Activated CD4-positive, alpha-beta T cell treated with anti-CD3 and anti-CD28 coated beads, Interleukin-10, Interleukin-2, amounts not matched to agents 100 ng/mL and 50 ng/mL, durations not matched to agents 16 hours and 8 hours (primary cell): ENCODE measurements at places on chromosomes 4 and X.
A peak's percentile ranks its signal among the peaks of the same experiment; 100 is the strongest.

GRCh38 chrX:146448791-146449190 lies 360.8 kb upstream of the CXorf51B start:
- DNase-seq, result no peak

DNA sequence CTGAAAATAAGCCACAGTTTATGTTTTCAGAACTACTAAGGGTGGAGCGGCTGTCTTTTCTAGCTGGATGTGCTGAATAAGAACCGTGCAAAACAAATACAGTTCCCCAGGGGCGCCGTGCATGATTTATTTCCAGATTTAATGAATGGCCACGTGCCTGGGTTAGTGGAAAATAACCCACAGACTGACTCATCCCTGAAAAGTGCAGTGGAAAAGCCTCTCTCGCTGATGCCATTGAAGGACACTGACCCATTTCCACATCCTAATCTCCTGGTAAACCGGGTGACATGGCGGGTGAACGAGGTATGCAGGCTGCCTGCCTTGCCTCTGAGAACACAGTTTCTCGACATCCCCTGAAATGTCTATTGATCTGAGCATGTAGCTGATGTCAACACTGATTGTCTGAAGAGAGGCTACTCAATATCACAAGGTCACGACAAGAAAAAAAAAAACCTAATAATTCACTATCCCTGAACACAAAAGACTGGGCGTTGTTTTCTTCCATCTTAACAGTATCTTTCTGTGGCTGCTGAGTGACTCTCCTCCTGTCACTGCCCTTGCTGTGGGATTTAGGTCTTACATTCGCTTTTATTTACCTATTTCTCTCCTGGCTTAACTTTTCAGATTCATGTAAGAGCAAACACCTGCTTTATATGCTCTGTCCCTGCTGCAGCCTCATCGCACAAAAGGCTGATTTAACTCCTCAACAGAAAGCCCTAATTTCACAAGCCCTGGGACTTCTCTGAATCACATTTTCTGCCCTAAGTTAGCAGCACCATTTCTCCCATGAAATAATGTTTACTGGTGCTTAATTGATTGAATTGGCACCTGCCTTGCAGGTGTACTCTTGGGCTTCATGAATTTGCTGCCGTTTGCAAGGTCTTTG lies 76.9 kb upstream of the SCOC start:
- no peak for DNase-seq

- DNase-seq, result no peak
Measured at GRCh38 chr4:35125995-35126712, 1118.2 kb downstream of the ARAP2 start.

DNA sequence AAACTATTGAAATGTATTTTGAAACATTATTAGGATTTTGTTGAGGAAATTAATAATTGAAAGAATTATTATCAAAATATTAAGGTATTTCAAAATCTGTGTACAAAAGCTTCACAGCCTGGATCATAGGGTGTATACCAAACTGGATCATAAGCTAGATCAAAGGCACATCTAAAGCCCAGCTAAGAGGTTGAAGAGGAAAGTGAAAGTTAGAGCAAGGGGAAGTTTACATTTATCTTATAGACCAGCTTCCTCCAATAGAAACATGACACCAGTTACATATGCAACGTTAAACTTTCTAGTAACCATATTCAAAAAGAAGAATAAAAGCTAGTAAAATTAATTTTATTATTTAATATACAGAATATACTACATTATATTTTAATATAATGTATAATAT lies 227.2 kb upstream of the BMP3 start:
- DNase-seq, result no peak

GRCh38 chr4:173174594-173175012 lies 6.0 kb downstream of the GALNT7 start:
- DNase-seq, result no peak

DNA sequence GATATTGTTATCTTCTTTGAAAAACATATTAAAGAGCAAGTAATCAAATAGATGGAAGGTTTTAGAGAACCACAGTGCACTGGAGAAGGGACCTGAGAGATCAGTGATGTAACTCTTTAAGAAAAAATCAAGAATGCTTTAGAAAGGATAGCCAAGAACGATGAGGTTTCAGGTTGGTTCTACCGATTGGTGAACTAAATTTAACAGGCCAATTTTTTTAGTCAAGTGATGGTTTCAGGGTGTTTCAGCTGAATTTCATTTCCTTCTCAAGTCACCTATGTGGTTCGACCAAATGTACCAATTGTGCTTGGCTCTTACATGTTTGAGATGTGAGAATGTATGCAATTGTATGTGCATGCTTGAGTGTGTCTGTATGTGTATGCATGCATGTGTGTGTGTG lies 26.5 kb downstream of the HS3ST1 start:
- DNase-seq, result no peak

DNA sequence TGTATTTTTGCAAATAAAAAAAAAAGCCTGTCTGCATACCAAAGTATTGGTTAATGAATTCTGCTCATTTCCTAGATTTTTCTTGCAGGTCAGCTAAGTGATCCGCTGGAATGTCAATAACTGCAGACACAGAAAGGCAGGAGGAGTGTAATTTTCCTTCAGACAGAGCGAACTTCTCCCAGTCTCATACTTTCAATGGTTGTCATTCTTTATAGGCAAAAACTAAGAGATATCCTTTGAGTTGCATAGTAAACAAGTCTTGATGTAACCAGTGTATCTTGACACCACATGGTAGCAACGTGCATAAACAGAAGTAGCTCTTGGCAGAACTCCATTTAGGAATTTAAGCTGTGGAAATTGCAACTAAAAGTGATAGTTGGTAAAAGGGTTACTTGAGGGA lies 8.2 kb downstream of the CAPN6 start:
- DNase-seq, result no peak

DNA sequence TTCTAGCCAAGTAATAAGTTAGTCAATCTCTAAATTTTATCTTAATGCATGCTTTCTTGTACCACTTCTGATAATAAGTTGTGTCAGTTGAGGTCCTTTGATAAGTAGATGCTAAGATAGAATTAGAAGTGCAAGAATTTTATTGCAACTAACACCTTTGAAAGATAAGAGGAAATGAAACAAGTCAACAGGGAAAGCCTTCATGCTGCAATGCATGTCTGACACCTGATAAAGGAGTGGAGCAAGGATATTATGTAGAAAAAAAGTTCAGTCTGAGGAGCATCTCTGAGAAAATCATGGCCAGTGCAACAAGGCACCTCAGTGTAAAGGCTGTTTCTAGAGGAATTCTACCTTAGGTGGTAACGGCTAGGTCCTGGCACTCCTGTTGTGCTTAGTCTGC lies 210.7 kb upstream of the PPP1R2C start:
- no peak for DNase-seq

DNA sequence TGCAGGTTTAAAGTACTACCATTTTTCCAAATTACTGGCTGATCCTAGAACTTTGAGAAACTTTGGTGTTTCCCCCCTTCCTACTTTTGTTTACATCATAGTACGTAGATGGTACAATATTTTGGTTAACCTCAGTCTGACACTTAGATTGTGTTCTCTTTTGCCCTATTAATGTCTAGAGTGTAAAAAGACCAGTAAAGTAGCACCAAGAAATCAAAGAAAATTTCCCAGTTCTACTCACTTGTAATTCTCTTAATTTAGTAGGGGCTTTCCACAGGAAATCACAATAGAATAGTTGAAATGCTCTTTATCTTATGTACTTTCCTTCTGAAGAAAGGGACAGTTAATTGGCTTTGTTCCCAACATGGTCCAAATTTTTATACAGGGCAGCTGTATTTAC lies 51.6 kb downstream of the NFKB1 start:
- no peak for DNase-seq

GRCh38 chr4:189126040-189126439 lies 814.6 kb upstream of the FRG1 start:
- DNase-seq, result no peak

DNA sequence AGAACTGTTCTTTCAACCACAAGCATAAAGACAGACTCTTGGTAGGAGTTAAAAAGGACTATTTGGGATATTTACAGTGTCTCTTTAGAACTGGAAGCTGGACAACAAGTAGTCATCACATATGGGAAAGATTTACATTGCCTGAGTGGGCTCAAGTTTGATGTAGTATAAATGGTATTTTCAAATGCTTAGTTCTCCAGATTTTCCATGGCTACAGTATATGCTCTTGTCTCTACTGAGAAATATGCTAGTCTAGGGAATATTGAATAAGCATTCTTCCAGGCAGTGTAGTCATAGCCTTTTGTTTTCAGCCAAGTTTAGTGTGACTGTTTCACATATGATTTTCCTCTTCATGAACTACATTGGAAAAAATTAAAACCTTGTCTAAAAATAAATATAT lies 315.6 kb downstream of the ARHGAP24 start:
- no peak for DNase-seq

GRCh38 chrX:99142745-99143144 lies 1267.3 kb downstream of the PCDH19 start:
- DNase-seq, result no peak

DNA sequence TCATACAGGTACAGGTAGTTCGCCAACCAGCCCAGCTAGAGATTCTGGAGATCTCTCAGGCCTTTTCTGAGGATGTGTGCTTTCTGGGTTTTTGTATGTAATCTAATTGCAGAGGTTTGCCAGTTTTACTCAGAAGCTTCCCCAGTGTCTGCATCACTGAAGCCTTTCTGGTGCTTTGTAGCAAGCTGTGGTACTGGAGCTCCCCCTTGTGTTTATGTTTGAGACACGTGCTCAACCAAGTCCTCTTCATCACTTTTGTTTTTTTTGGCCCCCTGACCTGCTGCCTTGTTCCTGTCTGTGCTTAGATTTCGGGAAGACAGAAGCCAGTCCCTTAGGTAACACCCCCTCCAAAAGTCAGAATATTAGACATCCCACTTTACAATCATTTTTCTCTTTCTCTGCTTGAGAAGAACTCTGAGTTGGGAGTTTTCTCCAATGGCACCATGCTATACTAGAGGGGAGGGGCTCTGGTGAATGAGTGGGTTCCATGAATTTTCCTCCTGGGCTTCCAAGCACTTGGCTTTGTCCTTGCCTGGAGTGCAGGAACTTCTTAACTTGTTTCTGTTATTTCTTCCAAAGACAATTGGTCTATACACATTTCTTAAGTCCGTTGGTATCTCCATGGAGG lies 128.4 kb upstream of the TBC1D9 start:
- peak; percentile 62 for DNase-seq

DNA sequence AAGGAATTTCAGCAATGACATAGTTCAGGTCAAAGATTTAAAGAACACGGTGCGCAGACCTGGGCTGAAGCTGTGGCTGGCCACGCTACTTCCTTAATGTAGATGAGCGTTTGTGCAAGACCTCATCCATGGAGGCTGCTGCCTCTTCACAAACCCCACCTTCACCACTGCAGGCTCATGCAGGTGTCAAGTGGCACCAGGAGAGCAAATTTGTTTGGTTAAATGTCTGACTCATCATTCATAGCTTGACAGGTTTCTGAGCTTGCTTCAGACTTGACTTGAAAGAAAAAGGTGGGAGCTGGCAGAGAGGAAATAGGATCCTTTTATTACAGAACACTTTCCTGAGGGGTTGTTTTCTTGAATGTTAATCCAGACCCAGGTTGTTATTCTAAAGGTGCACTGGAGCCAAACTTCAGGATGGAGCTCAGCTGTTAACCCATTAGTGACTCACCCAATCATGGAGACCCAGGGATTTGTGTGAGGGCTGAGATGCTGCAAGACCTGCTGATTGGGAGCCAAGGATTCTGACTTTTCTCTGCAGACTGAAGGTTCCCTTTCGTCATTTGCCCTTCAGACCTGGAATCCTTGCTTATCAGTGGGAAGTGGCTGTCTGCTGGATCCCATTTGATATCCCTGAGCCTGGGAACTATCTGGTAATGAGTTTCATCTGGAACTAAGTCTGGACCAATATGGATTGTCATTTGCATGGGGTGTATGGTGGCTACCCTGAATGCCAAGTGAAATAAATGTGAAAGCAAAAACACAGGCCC lies 315.3 kb downstream of the PTTG2 start:
- no peak for DNase-seq

DNA sequence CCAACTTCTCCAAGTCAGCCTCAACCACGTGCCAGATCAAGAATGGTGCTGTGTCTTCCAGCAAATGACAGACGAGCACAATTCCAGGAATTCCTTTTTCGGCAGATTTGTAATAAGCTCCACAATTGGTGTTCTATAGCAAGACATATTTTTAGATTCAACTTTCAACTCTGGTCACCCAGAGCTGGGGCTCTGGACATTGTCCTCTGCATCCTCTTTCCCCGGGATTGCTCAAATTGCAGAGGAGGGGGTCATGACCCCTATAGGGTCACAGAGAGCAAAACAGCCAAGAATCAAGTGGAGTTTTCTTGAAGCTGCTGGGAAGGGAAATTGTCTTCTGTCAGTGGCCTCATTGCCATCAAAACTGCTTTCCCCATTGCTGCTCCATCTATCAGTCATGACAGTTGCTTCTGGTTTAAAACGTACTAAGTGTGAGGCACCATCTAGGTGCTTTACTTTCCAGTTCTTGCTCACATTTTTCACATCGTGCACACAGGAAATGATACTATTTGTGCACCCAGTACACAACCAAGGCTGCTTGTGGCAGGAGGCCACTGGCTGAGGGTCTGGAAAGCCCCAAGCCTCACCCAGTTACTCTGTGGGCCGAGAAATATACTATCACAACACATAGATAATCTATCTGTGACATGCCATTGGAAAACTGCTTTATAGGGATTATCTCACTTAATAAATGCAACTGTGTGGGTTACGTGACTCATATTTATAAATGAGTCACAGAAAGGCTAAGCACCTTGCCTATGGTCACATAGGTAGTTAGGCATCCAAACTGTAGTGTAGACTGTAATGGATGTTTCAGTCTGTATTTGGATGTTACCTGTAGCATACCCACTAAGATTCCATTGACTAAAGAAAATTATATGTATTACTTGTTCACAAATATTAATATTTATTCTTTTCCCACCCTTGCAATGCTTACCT lies 91.7 kb upstream of the PHOX2B start:
- DNase-seq, result peak; percentile 81

- DNase-seq, result peak; percentile 56
Measured at GRCh38 chr4:74311696-74312313, 3.5 kb downstream of the EPGN start.

- peak; percentile 76 for DNase-seq
Measured at GRCh38 chrX:40644821-40645358, 2.5 kb downstream of the CXorf38 start.

- DNase-seq, result no peak
Measured at GRCh38 chr4:167239627-167240026, 5.3 kb upstream of the SPOCK3 start.

- DNase-seq, result no peak
Measured at GRCh38 chr4:110467400-110467799, 8.6 kb upstream of the ENPEP start.

GRCh38 chr4:168304744-168305459 lies 13.7 kb downstream of the DDX60 start:
- DNase-seq, result no peak

GRCh38 chrX:66602381-66602938 lies 36.4 kb downstream of the EDA2R start:
- no peak for DNase-seq
